ENCODE measurements at places on chromosomes 16 and 17.

- DNase-seq, result no peak
Observed at GRCh38 chr17:1789936-1790335, 28.1 kb downstream of the SERPINF1 start.

- DNase-seq, result no peak
Observed at GRCh38 chr17:60326702-60327101, 65.2 kb downstream of the USP32 start.

GRCh38 chr16:20901436-20902112 lies 1.0 kb downstream of the LYRM1 start:
- DNase-seq, result peak; percentile 77

DNA sequence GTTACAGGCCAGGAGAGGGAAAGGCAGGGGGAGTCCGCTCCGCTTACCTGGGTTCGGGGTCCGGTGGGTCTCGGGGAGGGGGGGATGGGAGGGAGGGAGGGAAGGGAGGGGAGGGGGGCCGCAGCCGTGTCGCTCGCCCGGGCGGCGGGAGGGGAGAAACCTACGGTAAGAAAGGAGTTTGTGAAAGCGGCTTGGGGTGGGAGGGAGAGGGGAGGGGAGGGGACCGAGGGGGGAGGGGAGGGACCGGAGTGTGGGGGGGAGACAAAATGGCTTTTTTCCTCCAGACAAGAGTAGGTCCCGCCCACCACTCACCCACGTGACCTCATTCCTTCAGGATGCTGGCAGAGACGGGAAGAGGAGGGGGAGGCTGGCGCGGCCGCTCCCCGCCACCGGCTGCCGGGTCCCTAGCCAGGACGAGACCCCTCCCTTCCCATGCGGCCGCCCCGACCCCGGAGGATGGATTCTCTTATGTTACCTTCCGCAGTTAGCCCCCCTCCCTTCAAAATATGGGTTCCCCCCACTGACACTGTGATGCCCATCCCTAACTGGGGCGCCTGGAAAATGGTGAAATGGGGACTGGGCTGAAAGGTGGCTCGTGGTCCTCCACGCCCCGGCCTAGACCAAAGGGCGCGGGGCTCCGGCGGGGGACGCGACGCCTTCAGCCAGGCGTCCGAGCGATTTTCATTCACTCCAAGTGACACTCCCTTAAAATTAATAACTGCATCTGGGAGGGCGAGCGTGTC lies at the start of gene PCGF2:
Gene PCGF2 (minus strand): TSS at position 188 of the 743 bp plus-strand sequence. CDS start 7,934 bp downstream, outside the sequence.
- peak; percentile 96 for DNase-seq

DNA sequence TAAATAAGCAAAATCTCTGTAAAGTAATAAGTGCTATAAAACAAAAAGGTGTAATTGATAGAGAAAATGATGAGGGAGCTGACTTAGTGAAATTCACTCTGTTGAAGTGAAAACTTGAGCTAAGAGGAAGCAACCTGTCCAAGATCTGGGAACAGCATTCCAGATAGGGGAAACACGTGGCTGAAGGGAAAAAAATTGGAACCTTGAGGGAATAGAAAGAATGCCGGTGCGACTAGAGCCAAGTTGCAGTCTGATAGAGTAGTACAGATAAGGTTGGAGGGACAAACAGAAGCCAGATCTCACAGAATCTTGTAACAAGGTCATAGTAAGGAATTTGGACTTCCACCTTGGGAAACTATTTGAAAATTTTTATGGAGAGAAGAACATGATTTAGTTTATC lies 623 bp upstream of the DDX52 start:
- peak; percentile 11 for DNase-seq

DNA sequence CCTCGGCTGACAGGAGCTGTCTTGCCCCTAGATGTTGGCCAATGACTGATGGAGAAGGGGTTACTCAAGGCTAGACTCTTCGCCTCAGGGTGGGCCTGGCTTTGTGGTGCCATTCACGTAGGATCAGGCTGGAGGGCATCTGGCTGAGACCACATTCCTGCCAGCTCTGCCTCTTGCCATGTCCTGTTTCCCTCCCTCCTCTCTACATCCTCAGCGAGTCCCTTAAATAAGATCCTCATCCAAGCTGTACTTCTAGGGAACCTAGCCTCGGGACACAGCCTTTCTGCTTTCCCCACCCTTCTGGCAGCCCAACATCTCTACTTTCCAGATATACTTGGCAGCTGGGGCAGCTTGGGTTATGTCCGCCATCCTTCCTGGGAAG lies 27.9 kb upstream of the EFCAB13 start:
- no peak for DNase-seq

GRCh38 chr16:49602976-49603310 lies 229.3 kb downstream of the C16orf78 start:
- no peak for DNase-seq

DNA sequence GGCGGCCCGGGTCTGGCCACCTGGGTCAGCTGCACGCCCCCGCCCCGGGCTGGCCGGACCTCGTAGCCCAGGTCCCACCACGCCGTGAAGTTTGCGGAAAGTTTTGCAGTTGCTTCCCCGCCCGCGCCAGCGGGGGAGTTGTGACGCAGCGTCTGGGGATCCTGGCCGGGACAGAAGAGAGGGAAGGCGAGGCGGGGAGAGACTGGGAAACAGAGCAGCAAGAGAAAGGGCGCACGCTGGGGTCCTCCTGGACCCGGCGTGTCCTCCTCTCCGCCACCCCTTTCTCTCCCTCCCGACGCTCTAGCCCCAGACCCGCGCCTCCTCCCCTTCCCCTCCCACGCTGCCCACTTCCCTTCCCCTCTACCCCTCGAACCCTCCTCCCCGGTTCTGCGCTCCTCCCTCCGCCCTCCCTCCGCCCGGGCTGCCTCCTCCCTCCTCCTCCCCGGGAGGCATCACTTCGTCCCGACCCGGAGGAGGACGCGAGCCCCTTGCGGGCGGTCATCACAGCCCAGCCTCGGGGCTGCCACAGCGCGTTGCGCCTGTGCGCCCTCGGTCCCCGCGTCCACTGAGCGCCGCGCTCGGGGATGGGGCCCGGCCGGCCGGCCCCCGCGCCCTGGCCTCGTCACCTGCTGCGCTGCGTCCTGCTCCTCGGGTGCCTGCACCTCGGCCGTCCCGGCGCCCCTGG lies at the start of gene MRC2:
Gene MRC2 (plus strand): TSS at position 452 of the 685 bp plus-strand sequence. CDS start 133 bp downstream, at position 585.
- peak; percentile 81 for DNase-seq

- no peak for DNase-seq
Observed at GRCh38 chr16:12685806-12686205, 117.9 kb downstream of the CPPED1 start.

GRCh38 chr16:11610580-11610979 lies 23.9 kb upstream of the LITAF start:
- DNase-seq, result no peak

- no peak for DNase-seq
Observed at GRCh38 chr17:78400581-78401240, 22.3 kb downstream of the PGS1 start.
